AG10803 (cell line): ENCODE measurements at places on chromosomes 1 and 21.
A peak's percentile ranks its signal among the peaks of the same experiment; 100 is the strongest.

DNA sequence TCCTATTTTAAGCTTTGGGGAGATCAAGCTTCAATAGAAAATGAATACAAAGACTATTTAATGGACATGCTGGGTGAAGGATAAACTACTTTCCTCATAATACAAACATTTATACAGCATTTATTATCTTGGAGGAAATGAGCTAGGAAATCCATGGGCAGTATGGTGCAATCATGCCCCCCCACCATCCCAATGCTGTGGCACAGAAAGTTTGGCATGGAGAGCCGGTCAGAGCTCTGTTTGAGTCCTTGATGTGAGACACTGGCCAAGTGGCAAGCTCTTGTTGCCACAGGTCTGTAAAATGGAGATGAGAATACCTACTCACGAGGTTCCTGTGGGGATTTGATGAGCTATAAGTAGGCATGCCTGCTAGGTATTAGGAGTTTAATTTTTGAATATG, 120.6 kb downstream of the MAB21L3 start:
- DNase-seq = no peak

- peak; percentile 33 for DNase-seq
These were observed 13.0 kb upstream of the KCNC4 start for GRCh38 chr1:110196917-110197765.

GRCh38 chr1:172980456-172980855, 70.3 kb downstream of the TNFSF18 start:
- DNase-seq = no peak

DNA sequence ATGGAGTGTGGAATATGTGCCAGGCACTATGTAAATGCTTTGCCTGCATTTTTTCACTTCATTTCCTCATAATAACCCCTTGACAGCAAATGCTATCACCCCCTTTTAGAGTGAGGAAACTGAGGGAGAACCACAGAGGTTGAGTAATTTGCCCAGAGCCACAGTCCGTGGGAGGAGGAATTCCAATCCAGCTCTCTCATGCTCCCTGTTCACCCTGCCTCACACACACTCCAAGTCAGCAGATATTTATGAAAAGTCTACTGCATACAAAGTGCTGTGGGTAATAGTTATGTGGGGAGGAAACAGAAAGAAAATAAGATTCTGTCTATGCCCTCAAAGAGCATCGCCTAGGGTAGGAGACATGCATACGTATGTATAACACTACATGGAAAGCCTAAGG, 30.9 kb upstream of the RBM15 start:
- peak; percentile 81 for DNase-seq

DNA sequence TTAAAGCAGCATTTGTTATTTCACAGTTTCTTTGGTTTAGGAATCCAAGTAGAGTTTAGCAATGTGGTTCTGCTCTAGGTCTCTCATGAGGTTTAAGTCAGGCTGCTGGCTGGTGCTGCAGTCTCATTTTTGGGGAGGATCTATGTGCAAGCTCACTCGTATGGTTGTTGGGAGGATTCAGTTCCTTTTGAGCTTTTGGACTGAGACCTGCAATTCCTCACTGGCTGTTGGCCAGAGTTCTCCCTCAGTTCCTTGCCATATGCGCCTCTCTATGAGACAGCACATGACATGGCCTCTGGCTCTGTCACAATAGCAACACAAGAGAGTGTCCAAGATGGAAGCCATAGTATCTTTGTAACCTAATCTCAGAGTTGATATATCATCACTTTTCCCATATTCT, 91.0 kb downstream of the OLFML2B start:
- DNase-seq = no peak

- DNase-seq = peak; percentile 83
These were observed 205.4 kb downstream of the NFIA start for GRCh38 chr1:61287734-61288133.

DNA sequence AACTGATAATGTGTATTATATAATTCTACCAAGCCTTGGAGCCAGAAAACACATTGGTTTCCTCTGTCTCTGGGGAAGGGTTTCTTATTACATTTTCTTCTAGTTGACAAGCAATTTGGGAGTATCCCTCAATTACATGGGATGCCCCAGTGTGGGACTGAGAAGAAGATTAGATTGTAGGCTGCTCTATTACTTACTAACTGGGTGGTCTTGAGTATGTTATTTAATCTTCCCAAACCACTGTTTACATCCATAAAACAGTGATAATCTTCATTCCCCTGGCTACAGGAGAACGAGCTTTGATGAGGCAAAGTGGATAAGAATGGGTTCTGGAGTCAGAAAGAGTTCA, 105.8 kb downstream of the TSEN15 start:
- no peak for DNase-seq

DNA sequence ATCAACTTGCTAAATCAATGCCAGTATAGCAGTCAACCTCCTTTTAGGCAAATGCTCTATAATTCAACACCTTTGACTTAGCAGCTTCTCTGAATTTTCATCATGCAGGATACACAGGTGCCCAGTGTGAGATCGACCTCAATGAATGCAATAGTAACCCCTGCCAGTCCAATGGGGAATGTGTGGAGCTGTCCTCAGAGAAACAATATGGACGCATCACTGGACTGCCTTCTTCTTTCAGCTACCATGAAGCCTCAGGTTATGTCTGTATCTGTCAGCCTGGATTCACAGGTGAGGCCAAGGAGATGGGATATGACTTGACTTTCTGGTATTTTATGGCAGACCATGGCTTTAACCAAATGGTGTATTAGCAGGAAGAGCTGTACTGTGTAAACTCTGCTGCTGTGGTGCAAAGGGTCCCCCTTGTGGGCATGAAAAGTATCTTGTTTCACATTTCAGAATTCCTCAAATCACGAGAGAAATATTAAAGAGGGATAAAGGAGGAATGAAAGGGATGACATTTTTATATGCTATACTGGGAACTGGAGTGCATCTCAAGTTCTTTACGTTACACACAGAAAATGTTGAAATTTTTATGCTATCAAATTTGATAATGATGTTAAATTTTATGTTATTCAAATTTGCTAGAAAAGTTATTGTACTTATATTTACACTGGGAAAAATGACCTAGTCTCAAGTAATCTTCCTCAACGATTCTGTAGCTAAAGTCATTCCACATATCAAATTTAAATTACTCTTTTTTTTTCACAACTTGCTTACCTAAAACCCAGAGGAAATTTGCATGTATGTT, 88.9 kb downstream of the CRB1 start:
- DNase-seq = peak; percentile 63

DNA sequence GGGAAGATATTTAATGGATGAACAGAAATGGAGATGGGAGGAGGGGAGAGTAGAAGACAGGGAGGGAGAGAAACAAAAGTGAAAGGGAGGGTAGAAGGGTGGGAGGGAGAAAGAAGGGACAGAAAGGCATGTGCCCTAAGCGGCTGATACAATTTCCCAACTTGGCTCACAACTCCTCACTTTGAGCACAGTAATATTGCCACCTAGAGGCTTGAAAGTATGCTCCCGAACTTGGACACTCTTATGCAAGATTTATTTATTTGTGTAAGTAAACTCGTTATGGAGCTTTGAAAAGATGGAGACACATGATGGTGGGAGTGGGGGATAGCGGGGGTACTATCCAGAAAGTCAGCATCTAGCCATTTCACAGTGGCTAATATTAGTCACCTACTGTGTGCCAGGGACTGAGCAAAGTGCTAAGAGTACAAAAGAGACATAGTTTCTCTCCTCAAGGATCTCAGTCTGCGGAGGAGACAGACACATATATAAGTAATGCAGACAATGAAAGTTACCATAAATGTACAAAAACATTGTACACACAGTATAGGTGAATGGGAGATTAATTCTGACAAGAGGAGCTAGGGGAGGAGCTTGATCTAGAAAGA, 189.7 kb downstream of the SEC16B start:
- DNase-seq = peak; percentile 67
